GM19239 (cell line): ENCODE measurements at places on chromosomes 1 and 21.

- DNase-seq = peak; percentile 41
Observed at GRCh38 chr1:96722161-96722922, 758 bp downstream of the PTBP2 start.

DNA sequence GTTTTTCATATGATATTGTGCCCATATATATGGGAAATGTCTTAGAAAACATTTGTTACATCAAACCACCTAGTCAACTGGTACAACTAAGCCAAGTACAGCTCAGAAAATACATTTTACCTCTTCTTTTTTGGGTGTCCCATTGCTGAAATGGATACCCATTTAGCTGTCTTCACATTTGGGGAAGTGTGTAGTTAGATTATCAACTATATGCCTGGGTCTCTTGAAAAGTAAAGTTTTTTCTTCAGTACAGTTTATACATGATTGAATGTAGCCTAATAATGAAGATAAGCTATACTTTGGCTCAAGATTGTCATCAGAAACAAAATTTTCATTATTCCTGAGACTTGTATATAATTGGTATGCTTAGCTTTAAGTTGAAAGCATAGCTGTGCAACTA is 2.0 kb downstream of the AGO3 start:
- no peak for DNase-seq

DNA sequence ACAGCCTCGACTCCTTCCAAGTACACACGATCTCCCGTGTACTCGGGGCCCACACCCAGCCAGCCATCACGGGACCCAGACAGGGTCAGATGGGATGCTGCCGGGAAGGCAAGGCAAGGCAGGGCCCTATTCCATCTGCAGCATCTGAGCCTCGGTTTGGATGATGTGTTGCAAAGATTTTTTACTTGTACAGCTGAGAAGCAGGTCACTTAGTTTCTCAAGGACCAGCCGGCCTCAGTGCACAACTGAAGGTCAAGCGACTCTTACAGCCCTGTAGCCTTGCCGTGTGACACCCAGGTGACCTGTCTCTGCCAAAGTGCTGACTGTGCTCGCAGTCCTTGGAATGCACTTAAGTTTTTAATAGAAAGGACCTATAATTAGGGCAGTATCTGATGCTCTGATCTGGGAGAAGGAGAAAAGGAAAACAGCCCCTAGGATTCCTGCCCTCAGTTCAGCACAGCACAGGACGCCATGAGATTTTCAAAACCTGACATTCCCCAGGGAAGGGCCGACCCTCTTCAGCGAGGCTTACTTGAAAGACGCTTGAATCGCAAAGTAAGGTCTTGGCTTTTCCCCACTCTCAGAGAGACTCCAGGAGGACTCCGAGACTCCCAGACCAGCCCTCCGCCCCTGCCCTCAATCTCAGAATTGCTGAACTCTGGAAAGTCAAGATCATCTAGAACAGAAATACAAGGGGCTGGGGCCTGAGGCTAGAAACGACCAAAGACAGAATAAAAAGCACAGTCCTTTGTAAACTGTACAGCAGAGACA is 1.3 kb downstream of the GPR157 start:
- DNase-seq = no peak

DNA sequence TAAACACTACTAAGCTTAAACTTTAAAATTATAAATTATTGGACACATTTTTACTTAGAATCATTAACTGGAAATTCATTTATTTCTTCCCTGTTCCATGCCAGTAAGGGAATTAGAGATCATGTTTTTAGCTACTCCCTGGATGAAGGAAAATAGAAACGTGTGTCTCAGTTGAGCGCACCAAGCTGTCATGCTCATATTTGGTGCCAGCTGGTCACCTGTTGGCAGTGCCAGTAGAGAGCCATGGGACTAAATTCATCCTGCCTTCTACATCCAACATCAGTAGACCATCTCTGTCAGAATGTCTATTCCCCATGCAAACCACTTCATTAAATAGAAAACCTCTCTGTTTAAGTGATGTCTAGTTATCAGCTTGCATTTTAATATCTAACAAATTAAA is 17.4 kb upstream of the SLC22A15 start:
- DNase-seq = no peak

DNA sequence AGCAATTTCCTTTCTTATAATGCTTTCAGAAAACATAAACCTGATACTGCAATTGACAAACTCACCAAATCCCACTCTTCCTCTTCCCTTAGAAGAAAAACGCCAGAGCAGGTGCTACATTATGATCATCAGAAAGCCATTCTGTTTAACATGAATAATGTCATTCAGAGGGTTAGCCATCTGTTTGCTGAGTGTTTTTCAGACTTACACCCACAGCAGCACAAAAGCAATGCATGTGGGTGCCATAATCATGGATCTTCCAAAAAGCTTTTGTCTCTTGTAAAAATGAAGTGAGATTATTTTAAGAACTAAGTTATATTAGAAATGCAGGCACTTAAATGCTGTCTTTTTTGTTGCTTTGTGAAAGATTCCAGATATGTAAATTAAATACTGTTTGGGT is 204.6 kb upstream of the TMPRSS15 start:
- DNase-seq = no peak
